ENCODE measurements at places on chromosomes 6 and 20.

- no peak for DNase-seq
Measured at GRCh38 chr20:46204594-46205186, 86.6 kb downstream of the CD40 start.

- DNase-seq, result no peak
Measured at GRCh38 chr6:167699141-167699931, 127.4 kb upstream of the AFDN start.

GRCh38 chr6:114042267-114043016 is 71.5 kb upstream of the HDAC2 start:
- DNase-seq, result no peak

DNA sequence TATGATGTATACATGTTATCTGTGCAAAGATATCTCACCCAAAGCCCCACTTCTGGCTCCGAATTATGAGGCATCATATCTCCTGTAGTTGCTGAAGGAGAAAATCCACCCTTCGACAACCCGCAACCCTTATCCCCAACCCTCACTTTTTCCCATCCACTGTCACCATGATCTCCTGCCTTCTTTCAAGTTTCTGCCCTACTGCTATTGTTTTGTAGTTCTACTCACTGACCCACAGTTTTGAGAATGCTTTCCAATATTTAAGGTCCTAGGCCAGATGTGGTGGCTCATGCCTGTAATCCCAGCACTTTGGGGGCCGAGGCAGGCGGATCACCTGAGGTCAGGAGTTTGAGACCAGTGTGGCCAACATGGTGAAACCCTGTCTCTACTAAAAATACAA is 22.2 kb downstream of the ADGRF1 start:
- no peak for DNase-seq

GRCh38 chr6:54060286-54060685 is 51.0 kb upstream of the MLIP start:
- DNase-seq, result no peak

GRCh38 chr20:18662279-18663040 is 74.6 kb downstream of the DTD1 start:
- no peak for DNase-seq

- DNase-seq, result no peak
Measured at GRCh38 chr6:26185004-26185403, 97.8 kb downstream of the HFE start.

DNA sequence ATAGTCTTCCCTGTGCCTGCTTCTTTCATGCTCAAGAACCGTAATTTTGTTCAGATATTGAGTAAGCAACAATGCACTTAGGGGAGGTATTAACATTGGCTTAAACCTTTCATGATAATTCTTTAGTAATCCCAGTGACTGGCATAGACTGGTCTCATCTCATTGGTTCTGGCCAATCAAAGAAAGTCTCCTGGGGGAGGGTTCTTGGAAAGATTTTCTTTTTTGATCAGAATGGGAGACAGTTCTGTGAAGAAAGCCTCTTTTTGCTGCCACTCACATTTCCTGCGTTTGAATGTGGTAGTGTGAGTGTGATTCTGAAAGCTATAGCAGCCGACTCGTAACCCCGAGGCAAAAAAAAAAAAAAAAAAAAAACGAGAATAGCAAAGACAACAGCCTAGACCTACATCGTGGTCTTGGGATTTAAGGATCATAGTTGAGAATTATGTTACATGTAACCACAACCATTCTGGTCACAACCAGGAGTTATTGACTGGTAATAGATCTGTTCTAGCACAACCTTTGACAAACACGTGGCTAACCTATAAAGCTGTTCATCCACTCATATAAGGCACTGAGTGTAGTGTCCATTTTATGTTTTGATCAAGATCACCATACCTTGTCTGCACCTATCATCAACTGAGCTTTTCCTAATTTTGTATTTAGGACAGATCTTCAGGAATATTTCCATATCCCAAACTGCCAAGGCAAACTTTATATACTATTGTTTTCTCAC is 15.1 kb upstream of the TMEM217 start:
- DNase-seq, result no peak

DNA sequence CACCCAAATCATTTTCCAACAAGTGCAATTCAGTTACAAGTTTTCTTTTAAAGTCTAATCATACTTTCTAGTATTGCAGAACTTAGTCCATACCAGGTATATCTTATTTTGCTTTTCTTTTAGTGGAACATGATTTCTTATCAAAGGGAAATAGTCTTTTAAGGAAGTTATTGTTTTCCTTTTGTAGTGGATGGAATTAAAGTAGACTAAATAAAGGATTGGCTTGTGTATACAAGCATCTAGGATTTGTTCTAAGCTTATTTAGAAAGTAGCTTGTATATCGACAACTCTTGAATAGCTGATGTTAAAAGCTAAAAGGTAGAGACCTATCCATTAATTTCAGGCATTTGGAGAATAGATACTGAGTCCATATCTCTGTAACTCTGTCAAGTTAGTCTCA is 14.8 kb downstream of the DCBLD1 start:
- DNase-seq, result no peak

DNA sequence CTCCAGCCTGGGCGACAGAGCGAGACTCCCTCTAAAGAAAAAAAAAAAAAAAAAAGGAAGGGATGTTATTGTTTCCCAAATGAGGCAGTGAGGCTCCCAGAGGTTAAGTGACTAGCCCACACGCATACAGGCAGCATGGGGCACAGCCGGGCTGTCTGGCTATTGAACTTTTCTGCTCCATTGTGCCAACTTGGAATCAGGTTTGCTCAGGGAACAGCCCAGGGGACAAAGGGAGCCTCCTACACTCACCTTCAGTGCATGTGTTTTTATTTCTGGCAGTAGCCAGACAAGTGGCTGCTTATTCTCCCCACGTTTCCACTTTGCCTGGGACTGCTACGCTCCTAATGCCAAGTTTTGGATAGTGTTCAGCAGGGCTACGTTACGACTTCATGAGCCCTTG is 10.7 kb downstream of the ETV7 start:
- no peak for DNase-seq

- DNase-seq, result no peak
Measured at GRCh38 chr6:125952764-125953501, 3.6 kb upstream of the HINT3 start.

GRCh38 chr6:143221698-143222097 is 161.0 kb downstream of the AIG1 start:
- no peak for DNase-seq

DNA sequence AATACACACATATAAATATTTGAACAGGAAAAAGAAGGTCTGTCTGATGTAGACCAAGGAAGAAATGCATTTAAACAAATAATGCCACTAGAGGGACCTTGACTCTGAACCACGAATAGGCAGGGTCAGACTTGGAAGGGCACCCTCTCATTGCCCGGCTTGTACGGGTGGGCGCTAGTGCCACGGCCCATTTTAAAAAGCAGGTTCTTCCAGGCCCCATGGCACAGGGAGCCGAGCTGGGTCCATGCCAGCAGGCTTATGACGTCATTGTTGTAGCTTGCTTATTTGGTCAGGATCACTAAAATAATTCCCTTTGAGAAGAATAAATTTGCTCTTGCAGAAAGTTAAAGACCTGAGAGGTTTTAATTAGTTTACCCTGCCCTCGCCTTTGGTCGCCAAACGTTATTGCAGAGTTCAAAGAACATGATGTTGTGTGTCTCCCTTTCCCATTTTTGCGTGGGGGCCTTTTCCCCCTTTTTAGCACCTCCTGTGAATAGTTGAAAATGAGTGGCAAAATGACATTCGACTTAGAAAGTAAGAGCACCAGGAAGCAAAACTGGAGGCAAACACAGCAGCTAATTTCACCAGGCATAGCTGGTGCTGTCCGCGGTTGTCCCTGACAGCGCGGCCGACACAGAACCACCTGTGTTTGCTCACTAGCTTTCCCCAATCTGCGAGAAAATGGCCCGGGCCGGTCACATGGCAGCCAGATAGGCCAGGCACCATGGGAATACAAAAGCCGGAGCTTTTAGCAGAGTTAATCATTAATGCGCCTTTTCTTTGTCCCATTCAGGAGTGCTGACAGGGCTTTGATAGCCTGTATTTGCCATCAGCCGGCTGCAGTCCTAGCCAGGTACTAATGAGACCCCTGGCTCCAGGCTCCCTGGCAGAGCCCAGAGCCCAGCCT is 93.8 kb downstream of the FOXA2 start:
- no peak for DNase-seq

DNA sequence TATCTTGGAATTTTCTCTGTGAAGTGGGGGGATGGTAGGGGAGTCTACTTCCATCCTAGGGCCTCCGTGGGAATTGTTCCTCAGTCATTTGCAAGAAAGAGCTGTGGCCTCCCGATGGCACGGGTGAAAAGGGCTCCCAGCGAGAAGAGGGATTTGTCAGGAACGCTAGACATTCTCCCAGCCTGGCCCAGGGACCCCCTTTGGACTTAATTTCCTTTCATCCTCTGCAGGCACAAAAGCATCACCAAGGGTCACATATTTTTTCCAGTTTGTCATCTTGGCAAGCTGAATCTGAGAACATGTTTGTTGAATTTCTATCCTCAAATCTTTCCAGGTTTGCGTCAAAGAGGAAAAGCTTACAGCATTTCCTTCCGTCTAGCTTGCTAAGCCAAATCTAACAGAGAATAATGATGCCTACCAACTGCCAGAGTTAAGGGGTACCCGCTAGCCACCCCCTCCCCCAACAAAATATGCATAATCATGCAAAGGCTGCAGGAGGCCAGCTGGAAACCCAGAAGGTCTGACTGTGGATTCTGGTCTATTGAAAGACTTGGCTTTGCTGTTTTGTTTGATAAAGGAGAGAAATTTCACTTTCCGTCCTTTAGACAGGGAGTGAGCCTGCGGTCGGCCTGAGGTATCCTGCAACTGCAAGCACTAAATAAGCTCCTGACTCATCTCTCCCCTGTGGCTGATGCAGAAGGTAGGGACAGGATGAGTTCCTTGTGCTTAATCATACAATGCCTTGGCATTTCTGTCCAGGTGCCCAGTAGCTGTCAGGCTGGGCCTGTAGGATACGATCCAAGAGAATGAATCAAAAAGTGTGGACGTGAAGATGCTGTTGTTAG is 23.1 kb downstream of the PSMG4 start:
- no peak for DNase-seq

DNA sequence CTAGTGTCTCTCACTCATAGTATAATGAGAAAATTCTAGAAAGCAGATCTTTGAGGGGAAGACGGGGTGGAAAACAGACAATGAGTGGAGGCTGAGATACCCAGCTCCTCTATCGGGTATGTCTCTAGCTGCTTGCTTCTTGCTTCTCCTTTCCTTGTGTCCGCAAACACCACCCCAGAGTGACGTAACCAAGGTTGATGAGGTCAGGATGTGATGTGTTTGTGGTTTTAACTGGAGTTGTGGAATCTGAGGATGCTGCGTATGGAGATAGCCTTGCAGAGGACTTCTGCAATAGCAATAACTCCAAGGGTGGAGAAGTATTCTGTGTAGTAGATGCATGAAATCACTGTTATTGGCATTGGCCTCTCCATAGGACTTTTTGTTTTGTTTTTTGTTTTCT is 132.7 kb upstream of the IFNGR1 start:
- no peak for DNase-seq

DNA sequence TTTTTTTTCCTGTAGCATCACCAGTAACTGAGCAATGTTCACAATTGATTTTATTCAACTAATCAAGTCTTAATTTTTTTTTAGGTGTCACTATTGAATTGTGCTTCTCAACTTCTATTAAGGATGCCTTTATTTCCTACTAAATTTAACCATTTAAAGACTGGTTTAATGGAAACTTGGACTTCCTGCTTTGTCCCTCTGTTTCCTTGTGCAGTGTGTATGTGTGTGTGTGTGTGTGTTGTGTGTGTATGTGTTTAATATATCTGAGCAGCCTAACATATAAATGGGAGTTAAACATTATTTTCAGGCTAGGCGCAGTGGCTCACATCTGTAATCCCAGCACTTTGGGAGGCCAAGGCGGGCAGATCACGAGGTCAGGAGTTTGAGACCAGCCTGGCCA is 1.8 kb downstream of the SERPINB6 start:
- no peak for DNase-seq

- no peak for DNase-seq
Measured at GRCh38 chr20:45416917-45417316, 976 bp downstream of the PIGT start.

GRCh38 chr6:166477647-166478365 is 95.1 kb upstream of the MPC1 start:
- no peak for DNase-seq

GRCh38 chr6:20454204-20454824 is 52.6 kb downstream of the E2F3 start:
- no peak for DNase-seq

- DNase-seq, result no peak
Measured at GRCh38 chr6:3745566-3746118, 5.9 kb downstream of the PXDC1 start.

DNA sequence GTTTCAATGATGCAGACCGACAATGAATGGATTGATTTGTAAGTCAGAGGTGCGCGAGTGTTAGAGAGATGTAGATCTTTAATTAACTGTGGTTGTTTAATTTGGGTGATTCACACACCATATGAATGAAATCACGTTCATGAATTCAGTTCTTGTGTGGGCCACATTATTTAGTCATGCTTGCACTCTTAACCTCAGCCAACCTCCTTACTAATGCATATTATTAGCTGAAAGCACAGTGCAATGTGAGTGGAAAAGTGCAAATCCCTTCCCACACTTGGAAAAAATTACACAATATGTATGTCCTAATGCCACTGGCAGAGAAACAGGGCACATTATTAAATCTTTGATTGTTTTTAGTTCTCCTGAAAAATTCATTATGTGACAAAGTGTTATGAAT is 512.5 kb downstream of the BCKDHB start:
- DNase-seq, result no peak

GRCh38 chr6:154951345-154952200 is 43.5 kb upstream of the TIAM2 start:
- DNase-seq, result no peak

- DNase-seq, result no peak
Measured at GRCh38 chr20:25038591-25039015, 19.3 kb downstream of the ACSS1 start.

DNA sequence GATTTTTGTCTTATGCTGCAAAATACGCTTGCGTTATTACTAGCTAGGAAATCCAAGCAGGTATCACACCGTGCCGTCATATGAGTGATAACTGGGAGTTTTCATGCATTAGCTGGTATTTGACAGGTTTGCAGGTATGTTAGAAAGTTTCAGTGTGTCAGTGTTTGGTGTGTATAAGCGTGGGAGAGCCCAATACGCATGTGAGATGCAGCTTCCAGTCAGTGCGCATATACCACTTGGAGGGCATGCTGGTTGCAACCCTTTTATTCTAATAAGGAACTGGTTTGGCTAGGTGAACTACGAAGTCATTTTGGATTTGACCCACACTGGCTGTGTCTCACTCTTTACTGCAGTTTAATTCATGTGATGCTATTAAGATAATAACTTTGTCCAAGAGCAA is 35.1 kb downstream of the JARID2 start:
- DNase-seq, result no peak

GRCh38 chr6:42104804-42105125 is 37.7 kb downstream of the C6orf132 start:
- no peak for DNase-seq

- DNase-seq, result no peak
Measured at GRCh38 chr20:9572670-9573069, 58.3 kb downstream of the LAMP5 start.

GRCh38 chr6:157644043-157644810 is 178.8 kb upstream of the SNX9 start:
- DNase-seq, result peak; percentile 36

- DNase-seq, result no peak
Measured at GRCh38 chr20:1664911-1665310, 7.3 kb upstream of the SIRPG start.

Data from frontal cortex (tissue), 4 donors.